NCI-H1417 (cell line): ENCODE measurements at places on chromosomes 2 and 18.

- no peak for DNase-seq
Observed at GRCh38 chr2:136376211-136376610, 258.3 kb upstream of the CXCR4 start.

DNA sequence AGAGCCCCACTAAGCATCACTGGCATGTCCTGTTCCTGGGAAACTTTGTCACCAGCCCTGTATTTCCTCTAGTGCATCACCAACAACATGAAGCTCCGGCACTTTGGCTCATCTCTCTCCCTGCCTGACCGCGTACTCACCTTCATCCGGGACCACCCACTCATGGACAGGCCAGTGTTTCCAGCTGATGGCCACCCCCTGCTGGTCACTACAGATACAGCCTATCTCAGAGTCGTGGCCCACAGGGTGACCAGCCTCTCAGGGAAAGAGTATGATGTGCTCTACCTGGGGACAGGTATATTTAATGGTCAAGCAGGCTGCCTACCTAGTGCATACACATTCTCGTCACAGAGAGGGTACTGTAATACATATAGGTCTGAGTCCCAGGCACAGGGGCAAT is 21.0 kb downstream of the SEMA4F start:
- DNase-seq, result no peak

DNA sequence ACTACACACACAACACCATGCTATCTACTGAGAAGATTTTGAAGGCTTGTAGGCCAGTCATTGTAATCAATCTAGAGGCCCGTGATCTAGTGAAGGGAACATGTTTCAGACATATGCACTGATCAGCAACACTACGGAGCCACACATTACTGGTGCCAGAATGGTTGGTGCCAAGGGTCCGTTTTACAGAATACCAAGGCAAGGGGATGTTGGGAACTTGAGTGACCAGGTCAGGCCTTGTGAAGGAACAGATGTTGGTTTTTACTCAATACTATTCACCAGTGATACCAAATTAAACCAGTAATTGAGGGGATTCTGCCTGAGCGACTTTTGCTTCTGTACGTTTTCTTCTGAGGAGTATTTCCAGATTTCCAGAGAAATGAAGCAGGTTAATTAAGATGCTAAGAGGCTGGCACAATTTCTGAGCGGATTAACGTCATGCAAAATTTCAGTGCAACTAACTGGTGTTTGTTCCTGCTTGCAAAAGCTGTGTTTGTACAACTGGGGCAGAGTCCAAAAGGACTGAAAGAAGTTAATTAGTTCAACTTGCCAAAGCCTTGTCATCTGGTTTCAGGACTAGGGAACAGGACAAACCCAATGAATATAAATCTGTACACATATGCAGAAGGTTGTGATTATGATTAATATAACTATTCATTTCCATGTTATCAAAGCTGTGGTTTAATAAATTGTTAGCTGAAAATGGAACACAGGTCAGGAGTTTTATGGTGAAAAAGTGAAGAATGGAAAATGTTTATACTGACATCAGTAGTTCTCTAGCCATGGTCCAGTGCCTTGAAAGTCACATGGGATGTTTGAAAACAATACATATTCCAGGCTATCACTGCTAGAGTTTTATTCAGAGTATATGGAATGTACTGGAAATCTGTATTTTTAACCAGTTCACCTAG is 432.1 kb upstream of the DCC start:
- no peak for DNase-seq

GRCh38 chr2:152167065-152167464 is 8.5 kb downstream of the STAM2 start:
- DNase-seq, result no peak

DNA sequence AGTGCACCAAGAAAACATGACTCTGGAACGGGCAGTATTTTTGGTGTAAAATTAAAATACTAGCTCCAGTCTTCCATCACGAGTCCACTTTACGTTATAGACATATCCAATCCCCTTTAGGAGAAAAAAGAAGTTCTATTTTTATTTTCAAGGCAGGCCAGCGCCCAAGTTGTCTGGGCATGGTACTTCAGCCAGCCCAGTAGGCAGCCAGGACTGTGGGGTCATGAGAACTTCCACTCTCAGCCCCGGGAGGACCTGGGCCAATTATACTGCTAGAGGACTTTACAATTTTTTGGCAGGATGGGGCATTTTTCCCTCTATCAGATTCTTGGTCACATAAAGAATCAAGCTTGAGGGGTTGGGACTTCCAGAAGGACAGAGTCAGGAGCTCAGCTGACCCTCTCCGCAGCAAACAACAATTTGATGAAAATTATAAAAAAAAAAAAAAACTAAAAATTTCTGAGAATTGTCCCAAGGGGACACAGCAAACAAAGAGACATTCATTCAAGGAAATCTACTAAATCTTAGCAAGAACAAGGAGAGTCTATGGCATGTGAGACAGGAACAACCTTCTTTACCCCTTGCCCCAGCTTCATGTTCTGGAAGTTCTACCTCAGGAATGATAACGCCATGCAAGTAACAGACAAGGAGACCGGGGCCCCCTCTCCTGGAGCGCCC is 37.3 kb upstream of the B3GNT2 start:
- no peak for DNase-seq

DNA sequence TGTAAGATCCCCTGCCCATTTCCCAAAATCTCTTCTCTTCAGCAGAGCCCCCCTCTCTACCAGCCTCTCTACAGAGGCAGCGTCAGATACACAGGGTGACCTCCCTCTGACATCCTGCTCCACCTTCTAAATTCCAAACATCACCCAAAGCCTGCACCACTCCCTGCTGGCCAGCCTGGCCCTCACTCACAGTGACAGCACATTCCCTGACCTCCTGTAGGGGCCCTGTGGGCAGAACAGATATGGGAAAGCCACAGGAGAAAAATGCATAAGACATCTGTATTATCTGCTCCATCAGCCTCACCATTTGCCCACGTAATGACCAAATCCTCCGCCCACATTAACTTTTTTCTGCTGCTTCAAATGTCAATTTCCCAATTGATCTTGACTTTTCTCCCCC is 40.6 kb downstream of the TRABD2A start:
- DNase-seq, result no peak

GRCh38 chr2:42566837-42567321 is 1.6 kb upstream of the MTA3 start:
- DNase-seq, result no peak

GRCh38 chr2:215363039-215363438 is 51.2 kb downstream of the ATIC start:
- no peak for DNase-seq

DNA sequence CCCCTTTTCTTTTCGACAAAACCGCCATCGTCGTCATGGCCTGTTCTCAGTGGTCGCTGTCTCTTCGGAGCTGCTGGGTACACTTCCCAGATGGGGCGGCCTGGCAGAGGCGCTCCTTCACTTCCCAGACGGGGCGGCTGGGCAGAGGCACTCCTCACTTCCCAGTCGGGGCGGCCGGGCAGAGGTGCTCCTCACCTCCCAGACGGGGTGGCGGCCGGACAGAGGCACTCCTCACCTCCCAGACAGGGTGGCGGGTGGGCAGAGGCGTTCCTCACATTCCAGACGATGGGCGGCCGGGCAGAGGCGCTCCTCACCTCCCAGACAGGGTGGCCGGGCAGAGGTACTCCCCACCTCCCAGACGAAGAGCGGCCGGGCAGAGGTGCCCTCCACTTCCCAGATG is 138.9 kb downstream of the DTNB start:
- DNase-seq, result no peak

DNA sequence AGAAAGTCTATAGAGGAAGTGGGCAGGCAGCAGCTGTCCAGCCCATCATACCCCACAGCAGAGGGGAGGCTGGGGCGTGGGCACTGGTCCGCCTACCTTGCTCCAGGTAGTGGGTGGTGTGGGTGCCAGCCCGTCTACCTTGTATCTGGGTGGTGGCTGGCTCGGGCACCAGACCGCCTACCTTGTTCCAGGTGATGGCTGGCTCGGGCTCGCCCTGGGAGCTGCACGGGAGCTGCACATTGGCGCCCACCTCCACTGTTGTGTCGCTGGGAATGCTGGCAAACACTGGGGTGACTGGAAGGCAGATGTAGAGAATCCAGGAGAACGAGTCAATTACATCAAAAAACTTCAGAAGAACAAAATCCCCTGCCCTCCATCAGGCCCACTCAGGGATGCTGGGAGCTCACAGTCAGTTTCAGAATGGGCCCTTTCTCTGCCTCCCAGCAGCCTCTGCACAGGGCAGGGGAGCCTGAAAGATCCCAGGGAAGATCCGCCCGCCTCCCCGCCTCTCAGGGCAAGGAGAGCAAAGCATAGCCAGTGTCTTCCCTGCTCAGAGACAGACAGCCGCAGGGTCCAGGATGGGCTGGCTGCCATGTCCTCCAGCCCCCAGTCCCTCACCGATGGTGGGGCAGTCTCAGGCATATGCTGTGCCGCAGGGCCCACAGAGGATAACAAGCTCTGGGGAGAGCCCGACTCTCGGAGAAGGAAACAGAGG is 82.3 kb downstream of the PXDN start:
- DNase-seq, result no peak

- peak; percentile 56 for DNase-seq
Observed at GRCh38 chr2:68368654-68369336, 3.7 kb downstream of the PLEK start.

GRCh38 chr2:222993920-222994650 is 57.9 kb upstream of the KCNE4 start:
- no peak for DNase-seq

DNA sequence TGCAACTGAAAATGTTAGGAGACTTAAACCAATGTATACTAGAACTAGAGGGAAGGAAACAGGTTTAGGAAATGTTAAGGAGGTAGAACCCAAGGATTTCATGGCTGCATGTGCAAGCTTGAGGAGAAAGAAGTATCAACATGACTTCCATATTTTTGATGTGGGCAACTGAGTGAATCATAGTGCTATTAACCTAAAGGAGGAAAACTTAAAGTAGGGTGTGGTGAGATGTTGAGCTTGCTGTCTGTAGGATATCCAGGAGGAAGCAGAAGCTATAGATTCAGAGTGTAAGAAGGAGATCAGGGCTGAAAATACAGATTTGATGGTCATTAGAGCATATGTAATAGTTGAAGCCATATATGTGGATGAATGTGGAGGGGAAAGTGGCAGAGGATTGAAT is 31.5 kb downstream of the NDC80 start:
- DNase-seq, result no peak

GRCh38 chr2:2243666-2244065 is 87.4 kb downstream of the MYT1L start:
- no peak for DNase-seq

- no peak for DNase-seq
Observed at GRCh38 chr2:24616616-24617015, 125.6 kb downstream of the NCOA1 start.

DNA sequence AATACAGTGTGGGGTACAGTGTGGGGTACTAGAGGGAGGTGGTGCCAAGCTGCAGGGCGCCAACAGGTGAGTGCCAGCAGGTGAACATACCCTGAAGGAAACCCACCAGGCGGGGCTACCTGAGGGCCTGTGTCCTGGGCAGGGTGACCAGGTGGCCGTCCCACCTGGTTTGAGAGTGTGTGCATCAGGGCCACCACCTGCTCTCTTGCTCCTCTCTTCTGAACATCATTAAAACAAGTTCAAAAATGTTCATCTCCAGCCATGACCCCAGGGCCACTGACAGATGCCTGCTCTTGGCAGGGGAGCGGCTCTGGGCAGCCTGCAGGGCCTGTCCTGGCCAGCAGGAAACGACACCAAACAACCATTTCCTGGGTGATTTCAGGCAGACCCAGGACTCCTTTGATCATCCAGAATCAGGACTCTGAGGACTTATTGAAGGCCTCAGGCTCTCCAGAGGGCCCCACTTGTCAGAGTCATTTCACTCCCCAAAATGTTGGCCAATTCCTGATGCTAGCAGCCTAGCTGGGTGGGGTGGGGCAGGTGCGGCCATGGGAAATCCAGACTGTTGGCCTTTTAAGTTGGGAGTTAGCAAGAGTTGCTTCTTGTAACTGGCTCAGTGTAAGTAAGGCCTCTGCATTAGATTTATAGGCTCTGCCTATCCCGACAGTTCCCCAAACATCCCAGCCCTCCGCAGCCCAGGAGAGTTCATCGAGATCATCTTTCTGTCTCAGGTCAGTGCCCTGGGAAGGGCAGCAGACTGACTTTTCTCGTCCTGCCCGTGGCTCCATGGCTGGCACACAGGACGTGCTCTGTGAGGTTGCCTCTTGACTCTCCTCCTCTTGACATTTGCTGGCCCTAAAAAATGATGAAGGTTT is 111.5 kb upstream of the ZNF236 start:
- no peak for DNase-seq

DNA sequence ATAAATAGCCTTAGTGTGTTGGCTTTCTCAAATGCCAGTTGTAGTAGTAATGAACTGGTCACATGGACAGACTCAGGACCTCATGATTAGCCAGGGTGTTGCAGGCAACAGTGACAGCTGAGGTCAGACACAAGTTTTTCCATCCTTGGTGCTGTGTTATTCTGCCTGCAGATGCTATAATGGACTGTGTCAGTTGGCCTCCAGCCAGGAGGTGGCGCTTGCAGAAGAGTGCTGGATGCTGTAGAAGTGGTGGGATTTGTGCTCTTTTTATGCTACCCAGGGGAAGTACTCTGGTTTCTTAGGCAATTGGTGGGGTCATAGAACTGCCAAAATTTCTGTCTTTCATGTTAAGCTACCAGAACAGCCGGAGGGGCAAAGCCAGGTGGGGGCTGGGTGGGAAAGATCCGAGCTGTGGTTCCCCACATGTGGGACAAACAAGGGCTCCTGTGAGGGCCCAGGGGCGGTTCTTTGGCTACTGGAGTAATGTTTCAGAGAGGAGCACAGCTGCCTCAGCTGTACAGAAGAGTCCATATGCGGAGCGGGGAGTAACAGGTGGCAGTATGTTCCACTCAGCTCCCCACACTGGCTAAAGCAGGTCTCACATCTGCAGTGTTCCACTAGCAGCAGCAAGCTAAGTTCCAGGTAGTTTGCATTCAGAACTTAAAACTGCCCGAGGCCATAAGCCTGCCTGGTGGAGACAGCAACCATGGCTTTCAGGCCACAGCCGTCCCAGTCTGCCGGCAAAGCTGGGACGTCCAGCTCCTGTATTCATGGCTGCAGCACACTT is 104.4 kb downstream of the GULP1 start:
- no peak for DNase-seq

DNA sequence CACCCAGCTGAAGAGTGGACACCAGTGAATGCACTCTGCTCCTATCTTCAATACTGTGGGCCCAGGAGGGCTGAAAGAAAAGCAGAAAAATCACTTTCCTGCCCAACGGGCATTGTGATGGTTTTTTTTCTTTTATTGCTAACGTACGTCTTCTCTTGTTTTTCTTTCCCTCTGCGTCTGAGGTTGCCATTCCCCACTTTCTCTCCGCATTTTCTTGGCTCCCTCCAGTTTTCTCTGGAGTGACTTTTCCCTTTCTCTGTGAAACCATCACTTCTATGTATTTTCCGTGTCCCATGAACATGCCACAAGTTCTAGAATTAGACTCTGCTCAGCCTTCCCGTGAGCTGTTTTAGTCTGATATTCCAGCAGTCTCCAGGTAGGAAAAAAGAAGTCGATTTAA is 169.2 kb downstream of the BCL2 start:
- no peak for DNase-seq

GRCh38 chr18:8322486-8322885 is 286.8 kb upstream of the RAB12 start:
- DNase-seq, result no peak

- DNase-seq, result peak; percentile 2
Observed at GRCh38 chr2:160918906-160919503, 241.2 kb upstream of the TANK start.

GRCh38 chr2:25131567-25132298 is 36.6 kb downstream of the POMC start:
- DNase-seq, result no peak

- DNase-seq, result no peak
Observed at GRCh38 chr2:239257511-239257937, 143.3 kb downstream of the HDAC4 start.

- no peak for DNase-seq
Observed at GRCh38 chr2:198660501-198660900, 797.2 kb downstream of the SATB2 start.
